Testis (tissue), 5 donors: ENCODE measurements at places on chromosomes 6 and 20. TPM values are rescaled to one million over a fixed set of nuclear protein-coding genes. Genes with fewer than 3 reads are reported as not detected.
A peak's percentile ranks its signal among the peaks of the same experiment; 100 is the strongest.

OLIG3 gene
- not detected for total RNA-seq

ENPP4 gene
- total RNA-seq, result 23.1 TPM

CCR6 gene
- total RNA-seq, result not detected

MUCL3 gene
- total RNA-seq, result 0.19 TPM

LINC00237 gene
- not detected for total RNA-seq

DNA sequence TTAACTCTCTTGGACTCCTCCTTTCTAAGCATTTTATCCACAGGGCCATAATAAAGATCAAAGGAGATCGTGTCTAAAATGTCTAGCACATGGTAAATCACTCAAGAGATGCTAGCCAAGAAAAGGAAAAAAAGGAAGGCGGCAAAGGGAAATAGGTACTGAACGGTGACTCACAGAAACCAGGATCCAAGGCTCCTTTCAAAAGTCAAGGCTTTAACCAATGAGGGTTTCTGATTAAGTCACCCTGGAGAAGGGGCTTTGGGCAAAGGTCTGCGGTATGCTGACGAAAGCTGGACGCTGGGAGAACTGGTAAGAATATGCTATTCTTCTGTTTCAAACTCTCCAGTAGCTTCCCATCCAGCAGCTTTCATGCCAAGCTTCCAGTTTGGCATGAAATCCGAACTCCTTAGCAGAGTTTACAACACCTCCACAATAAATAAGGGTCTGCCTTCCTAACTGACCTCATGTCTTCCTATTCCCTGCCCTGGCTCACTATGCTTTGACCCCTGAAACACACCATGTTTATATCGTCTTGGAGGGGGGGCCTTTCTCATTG is 1.0 kb downstream of the TOMM34 start:
- DNase-seq, result no peak

GRCh38 chr6:125191916-125192609 is 38.5 kb downstream of the TPD52L1 start:
- DNase-seq, result peak; percentile 77

GRCh38 chr6:11494786-11495564 is 42.6 kb upstream of the TMEM170B start:
- no peak for DNase-seq

DNA sequence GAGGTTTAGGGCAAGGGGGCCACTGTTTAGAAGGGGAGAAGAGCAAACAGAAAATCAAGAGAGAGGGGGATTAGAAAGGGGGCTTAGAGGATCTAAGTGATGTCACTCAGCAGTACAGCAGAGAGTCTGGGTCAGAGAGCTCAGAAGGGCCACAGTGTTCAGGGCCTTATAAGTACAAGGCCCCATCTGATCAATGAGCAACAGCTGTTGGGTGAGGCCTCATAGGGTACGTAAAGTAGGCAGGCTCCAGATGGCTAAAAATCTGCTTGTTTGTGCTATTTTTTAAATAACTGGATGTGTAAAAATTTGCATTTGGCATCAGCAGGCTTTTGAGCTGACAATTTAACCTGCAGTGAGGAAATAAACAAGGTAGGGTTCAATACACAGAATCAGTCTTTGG is 149.8 kb downstream of the SH3BGRL2 start:
- DNase-seq, result no peak

GRCh38 chr20:63345328-63346100 is 15.6 kb downstream of the CHRNA4 start:
- DNase-seq, result peak; percentile 49

GRCh38 chr6:31660381-31661261 is at the start of gene C6orf47:
Gene C6orf47 (minus strand): TSS chr6:31660778. CDS start chr6:31659947, 831 bp downstream.
- DNase-seq, result peak; percentile 92

DNA sequence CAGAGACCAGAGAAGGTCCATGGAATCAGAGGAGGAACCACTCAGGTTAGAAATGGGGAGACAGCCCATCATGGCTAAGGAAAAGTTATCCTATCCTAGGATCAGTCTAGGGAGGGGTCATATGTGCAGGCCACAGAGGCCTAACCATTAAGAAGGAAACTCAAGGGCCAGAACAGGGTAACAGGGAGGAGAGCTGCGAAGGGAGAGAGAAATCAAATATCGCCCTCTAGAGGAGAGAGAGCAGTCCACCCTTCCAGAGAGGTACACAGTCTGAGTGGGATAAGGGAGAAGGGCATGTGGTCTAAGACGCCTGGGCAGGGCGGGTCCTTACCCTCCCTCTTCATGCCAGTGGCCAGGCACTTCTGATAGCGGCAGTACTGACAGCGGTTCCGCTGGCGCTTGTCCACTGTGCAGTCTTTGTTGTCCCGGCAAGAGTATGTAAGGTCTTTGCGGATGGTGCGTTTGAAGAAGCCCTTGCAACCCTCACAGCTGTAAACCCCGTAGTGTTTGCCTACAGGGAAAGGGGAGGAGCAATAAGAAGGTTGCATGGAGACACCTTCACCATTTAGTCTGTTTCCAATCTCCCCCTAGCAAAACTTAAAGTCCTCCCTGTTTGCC is 2.9 kb downstream of the RXRB start:
- peak; percentile 86 for DNase-seq
